ENCODE measurements at places on chromosomes 13 and 19.

DNA sequence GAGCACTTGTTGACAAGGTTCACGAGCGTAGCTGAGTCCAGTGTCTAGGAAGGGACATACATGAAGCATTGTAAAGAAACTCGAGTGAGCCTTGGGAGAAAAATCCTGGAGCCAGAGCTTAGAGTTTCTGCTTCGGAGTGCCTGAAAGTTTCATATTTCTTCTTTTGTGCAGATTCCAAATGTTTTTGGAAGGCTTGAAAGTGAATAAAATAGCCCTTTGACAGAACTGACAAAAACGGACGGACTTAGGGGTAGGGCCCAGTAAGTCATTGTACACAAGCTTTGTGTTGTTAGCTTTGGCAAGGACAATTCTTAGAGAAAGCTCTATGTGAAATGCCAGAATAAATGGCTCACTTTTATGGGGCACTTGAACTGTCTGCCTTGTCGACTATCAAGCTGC lies 2.8 kb downstream of the RNF113B start:
- no peak for DNase-seq

DNA sequence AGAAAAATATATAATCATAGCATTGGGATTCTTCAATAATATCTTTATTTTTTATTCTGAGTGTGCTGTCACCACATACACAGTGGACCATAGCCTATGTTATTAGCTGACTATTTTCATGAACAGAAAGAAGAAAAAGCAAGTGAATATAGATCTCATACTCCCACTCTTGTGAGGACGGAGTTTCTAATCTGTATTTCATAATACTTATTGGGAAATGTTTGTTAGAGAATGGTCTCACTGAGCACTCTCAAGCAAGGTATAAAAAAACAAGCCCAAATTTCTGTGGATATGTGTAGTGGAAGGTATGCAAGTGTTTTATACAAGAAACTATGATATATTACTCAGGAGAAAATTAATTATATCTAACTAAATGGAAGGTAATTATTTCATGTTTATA lies 1218.1 kb downstream of the SLITRK1 start:
- no peak for DNase-seq

GRCh38 chr13:51929699-51930098 lies 67.9 kb downstream of the CCDC70 start:
- DNase-seq: no peak

DNA sequence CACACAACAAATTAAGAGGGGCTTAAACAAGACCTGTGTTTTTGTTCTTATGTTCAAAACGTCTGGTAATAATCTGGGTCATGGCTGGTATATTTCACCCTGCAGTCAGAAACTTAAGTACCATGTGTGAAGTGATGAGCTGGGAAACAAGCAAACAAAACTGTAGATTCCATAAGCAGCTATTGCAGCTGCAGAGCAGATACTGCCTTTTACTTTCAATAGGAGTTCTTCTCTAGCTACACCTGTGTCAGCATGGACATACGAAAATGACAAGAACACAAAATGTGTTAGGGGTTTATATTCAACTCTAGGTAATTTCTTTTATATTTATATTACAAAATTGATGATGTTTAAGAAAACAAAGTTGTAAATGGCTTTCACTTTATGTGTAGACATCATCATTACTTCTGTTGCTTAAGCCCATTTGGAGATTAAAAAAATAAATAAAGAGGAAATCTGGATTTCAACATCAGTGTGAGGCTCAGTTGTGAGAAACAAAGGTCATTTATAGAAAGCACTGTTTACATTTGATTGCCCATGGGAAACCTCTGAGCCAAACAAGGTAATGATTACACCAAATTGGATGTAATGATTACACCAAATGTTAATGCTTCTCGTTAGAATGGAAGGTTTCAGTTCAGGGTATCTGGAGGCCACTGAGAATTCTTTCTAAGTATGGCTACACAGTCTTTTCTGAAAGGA lies 451.0 kb upstream of the SLC10A2 start:
- no peak for DNase-seq

- DNase-seq: no peak
Measured at GRCh38 chr13:101649488-101650126, 197.1 kb downstream of the ITGBL1 start.

- no peak for DNase-seq
Measured at GRCh38 chr19:44783545-44783944, 5.9 kb downstream of the CBLC start.

GRCh38 chr13:20616059-20616797 lies 49.3 kb downstream of the IFT88 start:
- DNase-seq: no peak

DNA sequence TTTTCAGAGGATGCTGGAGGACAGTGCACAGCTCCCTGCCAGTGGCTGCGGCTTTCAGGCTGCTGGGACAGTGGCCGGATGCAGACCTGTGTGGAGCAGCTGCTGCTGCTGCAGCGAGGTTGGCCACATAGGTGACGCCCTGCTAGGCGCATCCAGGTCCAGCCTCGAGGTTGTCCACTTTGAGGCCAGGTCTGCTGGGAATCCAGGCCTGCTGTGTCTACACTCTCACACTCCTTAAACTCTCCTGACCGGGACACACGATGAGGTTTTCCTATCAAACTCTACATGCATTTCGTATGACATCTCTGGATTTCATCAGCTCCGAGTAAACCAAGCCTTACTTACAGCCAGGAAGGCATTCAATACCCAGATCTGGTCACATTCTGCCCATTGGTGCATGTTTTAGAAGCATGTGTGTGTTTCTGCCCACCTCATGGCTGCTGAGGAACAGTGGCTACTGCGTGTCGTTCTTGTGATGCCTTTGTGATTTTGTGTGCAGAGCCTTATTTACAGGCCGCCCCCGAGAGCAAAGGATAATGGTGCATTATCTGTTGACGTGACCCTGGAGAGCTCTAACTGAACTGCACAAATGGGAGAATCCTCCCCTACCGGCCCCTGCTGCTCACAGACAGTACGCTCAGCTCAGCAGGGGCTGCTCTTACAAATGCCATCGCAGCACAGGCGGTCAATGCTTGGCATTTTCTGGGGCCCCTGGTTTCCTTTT lies 12.3 kb upstream of the MCF2L start:
- no peak for DNase-seq

- DNase-seq: no peak
Measured at GRCh38 chr19:17404015-17404414, 1.4 kb downstream of the BST2 start.

DNA sequence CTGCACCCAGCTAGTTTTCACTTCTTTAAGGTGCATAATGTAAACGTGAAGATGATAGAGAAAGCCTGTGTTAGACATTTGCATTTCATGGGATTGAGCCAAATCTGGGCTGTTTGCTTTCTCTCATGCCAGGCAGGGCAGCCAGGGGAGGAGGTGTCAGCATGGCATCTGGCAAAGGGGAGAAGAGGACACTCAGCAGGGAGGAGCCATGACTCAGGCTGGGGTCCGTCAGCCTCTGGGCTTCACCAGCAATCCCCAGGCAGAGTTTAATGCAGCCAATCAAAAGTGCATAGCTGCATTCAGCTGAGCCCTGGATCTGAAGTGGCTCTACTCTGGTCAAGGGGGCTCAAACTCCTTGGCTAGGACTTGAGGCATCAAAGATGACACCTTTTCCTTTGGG lies 23.5 kb downstream of the EBPL start:
- no peak for DNase-seq

Measured in hematopoietic multipotent progenitor cell treated with erythropoietin and hydrocortisone succinate and interleukin-3 and kit ligand, for 17 days (in vitro differentiated cells).